ENCODE measurements at places on chromosomes 4 and X. TPM values are rescaled to one million over a fixed set of nuclear protein-coding genes. Genes with fewer than 3 reads are reported as not detected.

Gene RS1
- not detected for polyA plus RNA-seq

Gene GASK1B
- polyA plus RNA-seq, result 1.0 TPM

Gene RAB33A
- polyA plus RNA-seq, result 0.46 TPM

Gene SHROOM3
- 14.2 TPM for polyA plus RNA-seq

Gene TLR6
- polyA plus RNA-seq, result 0.21 TPM

Gene DCLK2
- polyA plus RNA-seq, result 0.75 TPM

Gene SSX1
- polyA plus RNA-seq, result not detected

Gene SYTL5
- polyA plus RNA-seq, result 3.0 TPM

Gene RBMXL3
- polyA plus RNA-seq, result not detected

Gene MID1IP1
- polyA plus RNA-seq, result 43.3 TPM

Gene NXF2
- not detected for polyA plus RNA-seq

Gene SLC10A4
- 0.14 TPM for polyA plus RNA-seq

Gene MAP3K15
- 0.06 TPM for polyA plus RNA-seq

Gene USP53
- polyA plus RNA-seq, result 15.1 TPM

Gene TKTL1
- not detected for polyA plus RNA-seq

Gene PTCHD1
- polyA plus RNA-seq, result 0.16 TPM

Gene KLF3
- 36.2 TPM for polyA plus RNA-seq

Gene CISD2
- polyA plus RNA-seq, result 11.4 TPM

Gene RNF175
- polyA plus RNA-seq, result 0.12 TPM

Gene NLRP2B
- not detected for polyA plus RNA-seq

Gene TDO2
- polyA plus RNA-seq, result 0.29 TPM

Gene STPG2
- polyA plus RNA-seq, result 0.02 TPM

Gene TMSB15A
- polyA plus RNA-seq, result not detected

Gene ZNF711
- polyA plus RNA-seq, result 1.2 TPM

Gene TMPRSS11A
- 64.5 TPM for polyA plus RNA-seq

Gene EDA
- polyA plus RNA-seq, result 0.57 TPM

Gene CXorf49
- polyA plus RNA-seq, result not detected

Gene CITED1
- 0.12 TPM for polyA plus RNA-seq

Gene ZCCHC18
- polyA plus RNA-seq, result 0.51 TPM

Gene P2RY4
- polyA plus RNA-seq, result not detected

Gene TMEM144
- polyA plus RNA-seq, result 2.7 TPM

Gene MAGEB2
- polyA plus RNA-seq, result not detected

Gene VCX2
- not detected for polyA plus RNA-seq

Gene DGAT2L6
- not detected for polyA plus RNA-seq

Data from esophagus (tissue), 2 donors.